ENCODE measurements at places on chromosomes 12 and 14.

DNA sequence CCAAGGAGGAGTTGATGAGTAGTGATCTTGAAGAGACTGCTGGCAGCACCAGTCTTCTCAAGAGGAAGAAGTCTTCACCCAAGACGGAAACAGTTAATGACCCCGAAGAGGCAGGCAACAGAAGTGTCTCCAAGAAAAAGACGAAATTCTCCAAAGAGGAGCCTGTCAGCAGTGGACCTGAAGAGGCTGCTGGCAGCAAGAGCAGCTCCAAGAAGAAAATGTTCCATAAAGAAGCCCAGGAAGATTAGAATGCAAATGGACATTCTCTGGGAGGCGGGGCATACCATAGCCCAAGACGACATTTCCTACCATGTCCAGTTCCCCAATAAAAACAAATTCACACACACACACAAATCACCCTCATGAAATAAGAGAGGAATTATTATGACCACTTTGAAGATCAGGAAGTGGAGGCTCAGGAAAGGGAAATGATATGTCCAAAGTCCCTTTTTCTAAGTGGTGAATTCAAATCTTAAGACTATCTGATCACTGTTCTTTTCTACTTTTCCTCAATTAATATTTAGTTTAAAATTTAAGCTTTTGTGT lies 131.8 kb downstream of the PAWR start:
- no peak for DNase-seq

DNA sequence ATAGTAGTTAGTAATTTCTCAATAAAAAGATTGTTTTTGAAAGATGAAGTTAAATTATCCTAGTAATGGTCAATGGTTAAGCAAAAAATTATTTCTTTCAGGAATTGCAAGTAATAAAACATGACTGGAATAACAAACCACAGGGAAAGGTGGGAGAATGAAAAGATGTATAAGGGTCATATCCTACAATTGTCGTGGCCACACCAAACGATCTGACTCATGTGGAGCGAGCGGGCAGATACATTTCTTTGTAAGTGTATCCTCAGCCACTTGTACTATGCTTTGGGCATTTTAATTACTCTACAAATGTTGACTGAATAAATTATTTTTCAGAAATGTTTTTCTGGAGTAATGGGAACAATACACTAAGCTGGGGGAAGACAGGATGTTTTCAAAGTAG lies 45.5 kb downstream of the ACSM4 start:
- no peak for DNase-seq

DNA sequence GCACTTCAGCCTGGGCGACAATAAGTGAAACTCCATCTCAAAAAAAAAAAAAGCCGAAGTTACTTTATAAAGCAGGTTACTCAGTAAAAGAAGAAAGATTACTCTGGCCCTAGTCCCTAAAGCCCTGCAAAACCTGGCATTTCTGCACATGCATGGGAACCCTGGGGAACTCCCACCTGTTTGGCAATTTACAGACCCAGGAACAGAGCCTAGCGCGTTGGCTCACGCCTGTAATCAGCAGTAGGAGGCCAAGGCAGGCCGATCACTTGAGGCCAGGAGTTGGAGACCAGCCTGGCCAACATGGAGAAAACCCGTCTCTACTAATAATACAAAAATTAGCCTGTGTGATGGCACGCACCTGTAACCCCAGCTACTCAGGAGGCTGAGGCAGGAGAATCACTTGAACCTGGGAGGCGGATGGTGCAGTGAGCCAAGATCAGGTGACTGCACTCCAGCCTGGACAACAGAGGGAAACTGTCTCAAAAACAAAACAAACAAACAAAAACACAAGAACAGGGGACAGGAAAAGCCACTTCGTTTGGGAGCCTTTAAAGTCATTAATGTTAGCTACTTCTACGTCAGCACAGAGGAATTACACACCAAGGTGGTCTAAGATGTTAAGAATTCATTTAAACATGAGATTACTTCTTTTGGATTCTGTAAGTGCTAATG lies 34.1 kb upstream of the SPTSSA start:
- no peak for DNase-seq

DNA sequence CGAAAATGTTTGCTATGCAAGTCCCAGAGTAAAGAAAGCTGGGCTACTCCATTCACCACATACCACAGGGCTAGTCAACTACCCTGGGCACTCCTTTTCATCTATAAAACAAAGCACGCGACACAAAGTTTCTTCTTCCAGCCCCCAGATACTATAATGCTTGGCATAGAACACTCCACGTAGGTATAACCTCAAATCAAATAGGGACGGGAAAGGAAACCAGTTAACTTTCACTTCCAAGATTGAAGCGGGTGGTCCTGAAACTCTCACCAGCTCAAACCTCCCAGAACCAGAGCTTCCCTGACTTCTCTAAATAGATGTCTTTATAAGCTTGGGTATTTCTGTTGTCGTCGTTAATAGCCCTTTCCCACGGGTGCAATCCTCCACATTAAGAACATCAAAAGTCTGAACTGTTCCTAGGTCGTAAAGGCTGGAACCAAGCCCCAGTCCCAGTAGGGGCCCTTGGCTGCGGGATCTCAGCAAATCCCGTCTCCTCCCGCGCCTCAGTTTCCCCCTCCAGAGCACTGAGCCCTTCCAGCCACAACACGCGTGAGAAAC lies 647 bp downstream of the LGMN start:
- no peak for DNase-seq

GRCh38 chr12:7175493-7175892 lies 14.0 kb upstream of the PEX5 start:
- no peak for DNase-seq

DNA sequence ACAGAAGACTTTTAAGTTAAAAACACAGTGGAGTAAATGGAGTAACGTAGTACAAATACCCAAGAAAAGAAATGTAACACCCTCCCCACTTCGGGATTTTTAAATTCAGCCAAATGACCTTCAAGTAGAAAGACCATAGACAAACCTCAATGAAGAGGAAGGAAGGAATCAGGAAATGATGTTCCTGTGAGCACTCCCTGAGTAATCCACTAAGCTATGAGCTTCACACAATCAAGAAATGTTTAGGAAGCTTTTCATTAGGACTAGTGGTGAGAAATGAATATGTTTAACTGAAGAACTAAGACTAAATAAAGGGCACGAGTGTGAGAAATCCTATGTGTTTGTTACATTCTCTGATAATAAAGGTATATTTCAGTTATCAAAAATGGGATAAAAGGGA lies 10.1 kb downstream of the TCL1A start:
- no peak for DNase-seq

GRCh38 chr12:68406134-68406576 lies 74.0 kb upstream of the MDM1 start:
- DNase-seq: no peak

DNA sequence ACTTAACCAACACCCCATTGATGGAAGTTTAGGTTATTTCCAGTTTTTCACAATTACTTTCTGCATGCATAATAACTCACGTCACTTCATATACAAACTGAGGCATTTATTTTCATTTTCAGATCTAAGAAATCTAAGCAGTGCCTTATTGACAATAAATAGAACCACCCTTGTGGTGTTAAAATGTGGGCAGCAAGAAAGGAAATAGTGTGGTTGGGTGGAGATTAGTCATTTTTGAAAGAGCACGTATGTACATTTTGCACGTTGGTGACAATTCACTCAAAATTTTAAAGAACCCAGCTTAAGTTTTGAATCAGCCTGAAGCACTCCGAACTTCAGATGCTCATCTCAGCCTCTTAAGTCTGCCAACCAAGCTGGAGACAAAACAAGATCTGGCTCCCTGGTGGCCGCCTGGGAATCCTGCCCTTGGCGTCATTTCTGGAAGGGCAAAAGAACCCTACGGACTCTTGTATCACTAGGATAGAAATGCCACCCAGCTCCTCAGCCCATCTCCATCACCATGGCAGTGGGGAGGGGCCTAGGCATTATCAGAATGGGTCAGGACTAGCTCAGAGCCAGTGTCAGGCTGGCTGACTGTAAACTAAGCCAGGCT lies 89.5 kb upstream of the BCL2L14 start:
- DNase-seq: peak; percentile 85

DNA sequence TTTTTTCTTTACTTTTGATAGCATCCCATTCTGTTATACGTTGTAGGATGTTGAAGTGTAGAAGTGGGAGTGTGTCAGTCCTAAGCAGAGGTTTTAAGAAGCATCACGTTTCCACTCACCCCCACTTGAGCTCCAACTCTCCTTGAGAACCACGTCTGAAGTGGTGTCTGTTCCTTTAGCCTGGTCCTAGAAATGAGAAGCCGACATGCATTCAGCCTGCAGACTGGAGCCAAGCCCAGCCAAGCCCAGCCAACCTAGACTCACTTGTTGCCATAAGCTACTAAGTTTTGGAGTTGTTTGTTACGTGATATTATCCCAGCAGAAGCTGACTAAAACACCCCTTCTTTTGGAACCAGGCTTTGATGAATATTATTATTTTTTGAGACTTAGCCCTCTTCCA lies 4.4 kb upstream of the ELK3 start:
- DNase-seq: no peak

DNA sequence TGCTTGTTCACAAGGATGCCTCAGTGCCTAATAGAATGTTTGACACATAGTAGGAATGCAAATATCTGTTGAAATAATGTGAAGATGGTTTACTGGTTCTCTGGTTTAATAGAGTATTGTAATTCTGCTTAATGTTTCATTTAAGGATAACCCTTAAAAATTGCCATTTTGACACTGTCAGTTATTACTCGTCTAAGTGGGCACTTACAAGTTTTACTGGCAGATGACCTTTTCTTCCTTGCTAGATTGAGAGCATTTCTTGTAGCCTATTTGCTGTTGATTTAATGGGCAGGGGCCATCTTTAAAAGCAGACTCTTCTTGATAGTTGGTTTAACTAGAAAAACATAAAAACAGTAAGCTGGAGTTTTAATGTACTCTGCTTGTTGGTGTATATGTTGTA lies 1.9 kb downstream of the TMEM263 start:
- no peak for DNase-seq

DNA sequence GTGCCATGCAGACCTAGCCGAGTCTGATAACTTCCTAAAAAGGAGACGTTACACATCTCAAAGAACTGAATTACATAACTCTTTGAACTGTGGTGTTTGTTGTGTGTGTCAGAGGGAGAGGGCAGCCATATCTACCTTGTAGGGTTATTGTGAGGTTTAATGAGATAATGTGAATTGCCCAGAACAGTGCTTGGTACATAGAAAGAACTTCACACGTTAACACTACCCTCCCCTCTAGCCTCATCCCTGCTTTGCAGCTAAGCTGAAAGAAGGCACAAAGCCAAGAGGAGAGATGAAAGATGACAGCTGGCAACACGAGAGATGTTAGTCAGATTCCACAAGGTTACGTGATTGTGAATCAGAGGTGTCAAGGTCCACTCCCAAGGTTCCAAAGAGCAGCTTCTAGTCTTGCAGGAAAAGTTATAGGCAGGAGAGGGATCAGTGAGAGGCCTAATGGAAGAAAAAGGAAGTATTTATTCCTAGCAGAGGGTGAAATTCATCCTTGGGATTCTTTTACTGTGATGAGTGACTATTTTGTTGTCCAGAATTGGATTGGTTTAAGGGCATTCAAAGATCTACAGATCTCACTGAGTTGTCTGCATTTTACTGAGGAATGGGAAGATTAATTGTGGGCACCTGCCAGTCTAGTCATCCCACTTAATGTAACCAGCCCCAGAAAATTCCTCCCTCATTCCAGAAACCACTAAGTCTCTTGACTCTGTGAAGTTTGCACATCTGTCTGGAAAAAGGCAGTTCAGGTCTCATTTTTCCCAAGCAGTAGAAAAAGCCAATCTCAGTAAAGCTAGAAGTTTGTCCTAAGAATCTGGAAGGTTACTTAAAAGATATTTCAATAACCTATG lies 25.9 kb upstream of the WNK1 start:
- no peak for DNase-seq

DNA sequence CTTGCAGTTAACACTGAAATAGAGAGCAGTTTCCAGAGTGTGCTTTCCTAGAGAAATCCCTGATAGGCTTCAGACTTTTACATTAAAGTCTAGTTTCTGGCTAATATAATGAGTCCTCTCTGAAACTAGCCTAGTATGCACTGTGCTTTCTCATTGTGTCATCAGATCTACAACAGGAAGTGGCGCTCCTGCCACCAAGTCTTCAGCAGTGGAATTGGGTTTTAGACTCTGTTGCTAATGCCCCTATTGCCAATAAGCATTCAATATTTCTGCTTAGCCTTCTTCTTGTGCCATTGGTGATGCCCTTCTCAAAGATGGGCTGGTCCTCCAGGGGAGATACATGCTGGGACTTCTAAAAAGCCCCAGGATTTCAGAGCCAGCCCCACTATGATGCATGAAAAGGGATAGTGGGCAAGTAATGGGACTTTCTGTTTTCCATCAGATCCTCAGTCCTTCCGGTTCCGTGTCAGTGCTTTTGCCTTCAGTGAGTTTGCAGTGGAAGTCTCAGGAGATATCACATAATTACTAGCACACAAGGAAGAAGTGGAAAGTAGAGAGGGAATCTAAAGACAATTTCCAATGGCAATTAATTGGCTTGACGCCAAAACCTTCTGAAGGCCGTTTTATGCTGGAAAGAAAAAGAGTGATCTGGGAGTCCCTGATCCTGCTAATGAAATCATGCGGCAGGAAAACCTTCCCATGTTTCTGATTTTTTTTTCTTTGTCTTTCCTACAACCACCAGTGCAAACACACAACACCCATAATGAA lies 50.0 kb downstream of the SSPN start:
- no peak for DNase-seq

DNA sequence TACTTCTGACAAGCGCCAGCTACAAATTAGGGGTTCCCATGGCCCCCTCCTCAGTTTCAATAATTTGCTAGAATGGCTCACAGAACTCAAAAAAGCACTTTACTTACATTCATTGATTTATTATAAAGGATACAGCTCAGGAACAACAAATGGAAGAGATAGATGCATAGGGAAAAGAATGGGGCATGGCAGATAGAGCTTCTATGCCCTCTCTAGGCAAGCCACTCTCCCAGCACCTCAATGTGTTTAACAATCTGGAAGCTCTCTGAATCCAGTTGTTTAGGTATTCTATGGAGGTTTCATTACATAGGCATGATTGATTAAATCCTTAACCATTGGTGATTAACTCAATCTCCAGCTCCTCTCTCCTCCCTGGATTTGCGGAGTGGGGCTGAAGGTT lies 184.5 kb upstream of the DAAM1 start:
- no peak for DNase-seq

DNA sequence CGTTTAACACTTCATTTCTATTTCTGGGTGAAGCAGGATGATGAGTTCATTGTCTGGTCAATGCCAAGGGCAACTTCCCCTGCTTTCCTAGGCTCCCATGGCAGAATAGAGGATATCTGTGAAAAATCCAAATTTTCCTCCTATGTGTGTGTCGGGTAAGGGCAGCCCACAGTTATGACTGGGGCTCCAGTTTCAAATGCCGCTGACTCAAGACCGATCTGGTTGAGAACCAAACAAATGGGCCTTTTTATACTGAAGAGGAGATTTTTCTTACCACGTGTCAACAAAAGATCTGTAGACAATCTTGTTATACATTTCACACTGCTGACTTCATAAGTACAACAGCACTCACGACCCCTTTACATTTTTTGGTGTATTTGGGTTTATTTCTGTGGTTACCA lies 120.8 kb downstream of the CHST11 start:
- no peak for DNase-seq

- DNase-seq: no peak
These were observed 353.6 kb upstream of the SFSWAP start for GRCh38 chr12:131357185-131357747.

GRCh38 chr14:21072031-21072473 lies 1.9 kb downstream of the ARHGEF40 start:
- no peak for DNase-seq
